Mesenteric fat pad (tissue), 1 donor: ENCODE measurements at places on chromosomes 16 and 17.

- DNase-seq = peak; percentile 95
Observed at GRCh38 chr17:77247048-77247541, 106.3 kb downstream of the SEC14L1 start.

DNA sequence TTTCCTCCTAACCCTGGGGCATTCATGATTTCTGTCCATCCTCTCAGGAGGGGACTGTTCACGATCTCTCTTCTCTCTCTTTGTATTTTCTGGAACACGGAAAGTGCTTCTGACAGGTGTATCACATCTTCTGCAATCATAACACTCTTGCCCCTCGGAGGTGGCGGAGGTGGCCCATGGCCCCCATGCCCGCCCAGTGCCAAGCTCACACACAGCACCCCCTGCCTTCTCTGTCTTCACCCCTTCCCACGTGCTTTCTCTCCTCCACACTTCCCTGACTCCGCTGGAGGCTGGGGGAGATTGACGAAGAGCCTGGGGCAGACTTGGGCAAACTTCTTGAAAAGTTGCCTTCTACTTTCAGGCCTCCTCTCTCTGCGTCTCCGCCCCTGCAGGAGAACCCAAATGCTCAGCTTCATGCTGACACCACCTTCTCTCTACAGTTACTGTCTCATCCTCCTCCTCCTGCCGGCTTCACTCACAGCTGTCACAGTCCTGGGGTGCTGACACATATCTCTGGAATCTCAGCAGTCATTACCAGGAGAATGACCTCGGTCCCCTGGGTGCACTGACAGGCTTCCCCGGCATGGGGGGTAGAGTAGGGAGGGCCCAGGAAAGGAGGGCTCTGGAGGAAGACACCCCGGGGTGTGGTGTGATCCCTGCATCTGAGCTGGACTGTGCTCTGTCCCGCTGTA is 127.1 kb downstream of the ENGASE start:
- DNase-seq = no peak

- DNase-seq = no peak
Observed at GRCh38 chr17:9138161-9138717, 116.9 kb downstream of the NTN1 start.

DNA sequence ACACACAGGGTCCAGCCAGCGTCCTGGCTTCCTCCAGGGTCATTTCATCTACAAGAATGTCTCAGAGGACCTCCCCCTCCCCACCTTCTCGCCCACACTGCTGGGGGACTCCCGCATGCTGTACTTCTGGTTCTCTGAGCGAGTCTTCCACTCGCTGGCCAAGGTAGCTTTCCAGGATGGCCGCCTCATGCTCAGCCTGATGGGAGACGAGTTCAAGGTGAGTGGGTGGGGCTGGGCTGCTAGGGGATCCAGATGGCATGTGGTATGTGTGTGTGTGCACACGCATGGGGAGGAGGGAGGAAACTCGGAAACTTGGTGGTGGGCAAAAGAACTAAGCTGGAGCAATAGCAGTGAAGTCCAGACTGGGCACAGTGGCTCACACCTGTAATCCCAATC is 11.5 kb downstream of the CETP start:
- no peak for DNase-seq

- no peak for DNase-seq
Observed at GRCh38 chr16:84082835-84083569, 33.7 kb downstream of the MBTPS1 start.

DNA sequence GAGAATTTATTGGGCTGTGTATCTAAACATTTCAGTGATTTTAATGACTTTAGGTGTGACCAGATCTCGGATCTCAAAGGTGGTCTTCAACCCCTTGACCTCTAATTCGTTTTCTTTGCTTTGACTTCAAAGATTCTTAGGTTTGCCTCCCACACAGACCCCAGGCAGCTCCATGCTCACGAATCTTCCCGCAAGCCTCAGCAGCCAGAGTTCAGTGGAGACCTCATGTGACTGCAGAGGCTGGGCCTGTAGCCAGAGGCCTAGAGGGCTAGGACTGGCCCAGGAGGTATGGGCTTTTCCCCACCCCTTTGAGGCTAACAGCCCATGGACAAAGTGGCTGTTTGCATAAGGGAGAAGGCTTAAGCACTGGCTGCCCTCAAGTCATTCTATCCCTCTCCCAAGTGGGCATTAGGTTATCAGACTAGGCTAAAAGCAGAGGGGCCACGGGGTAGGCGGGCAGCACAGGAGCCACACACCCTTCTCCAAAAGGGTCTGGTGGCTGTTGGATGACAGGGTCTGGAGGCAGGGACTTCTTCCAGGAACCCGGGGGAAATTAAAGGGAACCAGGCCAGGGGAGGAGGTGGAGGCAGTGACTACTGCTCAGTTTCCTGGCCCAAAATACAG is 3.0 kb downstream of the HIRIP3 start:
- DNase-seq = no peak

GRCh38 chr17:80447790-80448189 is 28.6 kb downstream of the NPTX1 start:
- no peak for DNase-seq

- no peak for DNase-seq
Observed at GRCh38 chr16:88813269-88814143, 1.8 kb upstream of the APRT start.

GRCh38 chr17:56809106-56809819 is 24.5 kb downstream of the C17orf67 start:
- no peak for DNase-seq

DNA sequence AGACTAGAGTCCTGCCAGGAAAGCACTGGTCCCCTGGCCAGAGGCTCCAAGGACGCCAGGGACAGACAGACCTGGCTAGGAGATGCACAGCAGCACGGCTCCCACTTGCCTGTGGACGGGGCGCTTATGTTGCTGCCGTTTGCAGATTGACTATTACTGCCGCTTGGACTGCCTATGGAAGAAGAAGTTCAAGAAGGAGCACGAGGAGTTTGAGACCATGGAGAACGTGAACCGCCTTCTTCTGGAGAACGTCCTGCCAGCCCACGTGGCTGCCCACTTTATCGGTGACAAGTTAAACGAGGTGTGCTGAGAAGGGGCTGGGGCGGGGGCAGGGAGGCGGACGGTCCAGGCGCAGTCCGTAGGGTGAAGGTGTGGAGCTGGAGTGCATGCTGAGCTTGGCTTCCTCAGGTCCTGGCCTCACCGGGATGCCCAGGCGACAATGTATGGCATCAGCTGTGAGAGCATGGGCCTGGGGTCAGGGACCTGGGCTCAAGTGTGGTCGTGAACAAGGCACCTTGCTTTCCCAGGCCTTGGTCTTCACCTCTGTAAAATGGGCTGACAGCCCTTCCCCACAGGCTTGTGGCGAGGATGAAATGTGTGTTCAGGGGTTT is 45.6 kb downstream of the ADCY7 start:
- peak; percentile 82 for DNase-seq

DNA sequence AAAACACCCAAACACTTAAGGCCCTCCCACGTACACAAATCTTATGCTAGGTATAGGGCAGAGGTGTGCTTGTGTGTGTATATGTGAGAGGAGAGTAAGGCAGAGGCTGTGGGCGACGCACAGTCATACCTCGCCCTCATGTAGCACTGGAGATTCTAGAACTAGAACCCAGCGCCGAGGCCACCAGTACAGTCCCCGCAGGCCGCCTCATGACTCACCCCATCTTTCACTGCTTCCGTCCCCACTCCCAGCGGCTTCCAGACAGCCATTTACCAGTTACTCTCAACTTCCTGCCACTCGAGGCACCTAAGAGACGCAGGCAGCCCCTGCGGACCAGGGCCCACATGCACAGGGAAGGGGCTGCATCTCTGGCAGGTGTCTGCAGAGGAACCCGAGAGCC is 23.2 kb upstream of the CYTH1 start:
- DNase-seq = no peak

DNA sequence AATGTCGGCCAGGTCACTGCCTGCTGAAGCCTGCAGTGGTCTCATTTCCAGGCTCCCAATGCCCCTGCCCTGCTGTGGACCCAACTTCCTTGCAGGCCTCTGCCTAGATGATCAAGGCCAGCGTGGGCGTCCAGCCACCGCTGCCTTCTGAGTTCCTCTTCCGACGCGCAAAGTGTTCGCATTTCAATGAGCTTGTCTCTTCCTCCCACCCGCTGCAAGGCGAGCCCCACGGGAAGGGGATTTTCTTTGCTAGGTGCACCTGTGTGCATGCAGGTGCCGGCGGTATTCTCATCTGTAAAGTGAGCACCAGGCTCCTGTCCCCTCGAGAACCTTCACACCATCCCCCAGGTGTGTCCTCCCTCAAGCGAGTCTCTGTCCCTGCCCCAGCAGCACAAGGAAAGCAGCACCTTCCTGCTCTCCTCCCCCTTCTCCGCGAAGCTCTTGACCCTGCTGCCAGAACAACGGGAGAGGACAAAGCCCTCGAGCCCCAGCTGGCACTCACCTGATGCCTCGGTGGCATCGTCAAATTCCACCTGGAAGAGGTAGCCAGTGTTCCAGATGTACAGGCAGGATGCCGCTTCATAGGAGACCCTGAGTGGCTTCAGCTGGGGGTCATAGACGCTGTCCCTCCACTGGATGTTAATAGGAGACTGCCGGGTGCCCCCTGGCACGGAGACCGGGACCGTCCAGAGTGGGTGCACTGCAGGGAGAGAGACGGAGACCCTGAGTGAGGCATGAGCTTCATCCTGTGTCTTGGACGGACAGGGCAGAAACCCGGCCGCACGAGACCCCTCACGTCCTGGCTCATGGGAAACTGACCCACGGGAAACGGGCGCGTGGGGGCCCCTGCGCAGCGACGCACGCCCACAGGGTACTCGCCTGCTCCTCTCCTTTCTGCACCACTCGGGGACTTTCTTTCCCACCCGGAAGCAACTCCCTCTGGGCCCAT is 9.8 kb downstream of the CA5A start:
- no peak for DNase-seq

DNA sequence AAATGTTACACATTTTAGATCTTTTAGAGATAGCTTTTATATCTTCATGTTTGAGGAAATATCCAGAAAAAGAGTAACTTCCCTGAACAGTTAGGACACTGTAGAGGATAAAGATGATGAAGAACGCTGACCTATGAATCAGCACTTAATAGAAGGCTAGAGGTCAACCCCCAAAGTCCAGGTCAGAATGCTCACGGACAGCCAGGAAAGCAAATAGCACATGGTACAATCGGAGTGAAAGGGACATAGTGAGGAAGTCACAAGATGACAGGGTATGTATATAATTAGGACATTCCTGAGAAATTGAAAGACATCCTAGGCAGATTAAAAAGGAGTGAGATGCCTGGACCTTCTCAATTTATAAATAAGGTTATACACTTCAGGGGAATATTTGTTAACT is 55.1 kb upstream of the CNTNAP4 start:
- no peak for DNase-seq

DNA sequence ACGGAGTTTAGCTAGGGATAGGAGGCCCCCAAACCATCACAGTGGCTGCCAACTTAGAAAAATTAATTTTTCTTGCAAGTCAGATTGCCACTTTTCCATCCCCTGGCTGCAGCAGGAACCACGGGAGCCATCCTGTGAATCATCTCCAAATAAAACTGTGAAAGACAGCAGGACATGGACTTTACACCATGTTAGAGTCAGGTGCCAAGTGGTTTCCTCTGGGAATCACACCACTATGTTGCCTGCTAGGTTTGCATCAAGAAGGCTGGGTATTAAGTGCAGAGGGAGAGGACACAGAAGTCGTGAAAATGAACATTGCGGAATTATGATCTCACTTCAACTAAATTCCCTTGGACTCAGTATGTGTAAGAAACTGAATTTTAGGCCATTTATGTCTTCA is 471.3 kb upstream of the GOT2 start:
- DNase-seq = no peak

GRCh38 chr17:79393358-79394052 is 217.3 kb downstream of the RBFOX3 start:
- peak; percentile 92 for DNase-seq
